ENCODE measurements at places on chromosomes 6 and 20. TPM values are rescaled to one million over a fixed set of nuclear protein-coding genes. Genes with fewer than 3 reads are reported as not detected.

GRCh38 chr6:80133020-80133419, 26.5 kb downstream of the BCKDHB start:
- no peaks in the 10 kb centered on the region for H3K36me3 ChIP-seq
- peak; percentile 50 for DNase-seq
- H3K4me3 ChIP-seq, result no peak overlapping the region
- no peak overlapping the region for H3K27ac ChIP-seq
- no peaks in the 10 kb centered on the region for H3K27me3 ChIP-seq
- H3K4me1 ChIP-seq, result peaks cover 4% of the 10 kb centered on the region

- no peak overlapping the region for H3K27ac ChIP-seq
- no peaks in the 10 kb centered on the region for H3K27me3 ChIP-seq
- no peak for DNase-seq
- no peaks in the 10 kb centered on the region for H3K36me3 ChIP-seq
These were observed 124.2 kb upstream of the PTPN1 start for GRCh38 chr20:50385733-50386640.

FAXC gene
- total RNA-seq, result 7.4 TPM

DNA sequence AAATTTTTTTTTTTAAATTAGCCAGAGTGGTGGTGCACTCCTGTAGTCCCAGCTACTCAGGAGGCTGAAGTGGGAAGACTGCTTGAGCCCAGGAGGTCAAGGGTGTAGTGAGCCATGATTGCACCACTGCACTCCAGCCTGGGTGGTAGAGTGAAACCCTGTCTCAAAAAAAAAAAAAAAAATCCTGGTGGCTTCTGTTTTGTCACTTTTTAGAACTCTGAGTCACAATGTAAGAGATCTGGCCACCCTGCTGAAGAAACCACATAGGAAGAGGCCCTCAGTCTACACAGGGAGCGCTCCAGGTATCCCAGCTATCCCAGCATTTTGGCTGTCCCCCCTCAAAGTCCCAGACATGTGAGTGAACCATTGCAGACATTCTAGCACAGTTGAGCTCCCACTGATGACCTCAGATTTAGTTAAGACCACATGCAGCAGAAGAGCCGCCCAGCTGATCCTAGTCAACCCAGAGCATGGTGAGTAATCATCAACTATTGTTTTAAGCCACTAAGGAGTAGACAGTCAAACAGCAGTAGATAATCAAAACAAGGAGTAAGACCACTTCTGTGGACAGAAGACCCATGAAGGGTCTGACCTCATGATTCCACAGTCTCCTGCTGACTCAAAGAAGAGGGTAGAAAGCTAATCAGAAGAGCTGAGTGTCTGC, 12.7 kb upstream of the ARFGEF2 start:
- no peaks in the 10 kb centered on the region for H3K36me3 ChIP-seq
- no peak overlapping the region for H3K27ac ChIP-seq
- no peaks in the 10 kb centered on the region for H3K4me1 ChIP-seq
- peaks cover 5% of the 10 kb centered on the region for H3K27me3 ChIP-seq
- DNase-seq, result no peak
- no peak overlapping the region for H3K4me3 ChIP-seq

GRCh38 chr6:106281661-106282060, 43.9 kb downstream of the ATG5 start:
- no peak for DNase-seq
- no peak overlapping the region for H3K27ac ChIP-seq
- H3K36me3 ChIP-seq, result no peaks in the 10 kb centered on the region

GRCh38 chr6:75196081-75196687, 9.7 kb downstream of the COL12A1 start:
- no peaks in the 10 kb centered on the region for H3K27me3 ChIP-seq
- peaks cover 6% of the 10 kb centered on the region for H3K4me1 ChIP-seq
- peak overlapping the region; percentile 43 for H3K27ac ChIP-seq
- peak; percentile 85 for DNase-seq

GRCh38 chr20:48600470-48600945, 227.3 kb downstream of the PREX1 start:
- H3K4me3 ChIP-seq, result no peak overlapping the region
- H3K27ac ChIP-seq, result no peak overlapping the region
- no peak for DNase-seq

OTOR gene
- not detected for total RNA-seq

DNA sequence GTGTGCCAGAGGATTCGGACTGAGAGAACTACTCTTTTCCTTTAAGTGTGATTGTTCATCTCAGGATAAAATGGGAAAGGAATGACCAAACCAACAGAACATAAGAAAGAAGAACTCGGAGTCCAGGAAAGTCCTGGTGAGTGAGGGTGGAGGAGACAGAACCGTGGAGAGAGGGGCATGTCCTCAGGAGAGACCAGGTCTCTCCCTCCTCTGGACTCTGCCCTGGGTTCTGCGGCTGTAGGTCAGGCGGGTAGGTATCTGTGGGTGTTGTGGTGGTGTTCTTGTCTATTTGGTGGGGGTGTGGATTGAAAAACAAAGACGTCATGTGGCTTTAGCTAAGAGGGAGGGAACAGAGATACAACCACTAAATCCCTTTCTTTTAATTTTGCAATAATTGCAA, 29.1 kb upstream of the AGPAT4 start:
- H3K4me1 ChIP-seq, result peaks cover 6% of the 10 kb centered on the region
- DNase-seq, result no peak

- H3K4me3 ChIP-seq, result no peak overlapping the region
- no peaks in the 10 kb centered on the region for H3K27me3 ChIP-seq
- no peak for DNase-seq
- H3K27ac ChIP-seq, result no peak overlapping the region
- H3K4me1 ChIP-seq, result no peaks in the 10 kb centered on the region
These were observed 501.4 kb downstream of the EPM2A start for GRCh38 chr6:145233955-145234354.

GRCh38 chr6:43795421-43795820, 25.4 kb downstream of the VEGFA start:
- no peaks in the 10 kb centered on the region for H3K36me3 ChIP-seq
- H3K27ac ChIP-seq, result no peak overlapping the region
- H3K4me1 ChIP-seq, result peaks cover 11% of the 10 kb centered on the region

GRCh38 chr6:124867121-124867520, 95.1 kb upstream of the RNF217 start:
- no peaks in the 10 kb centered on the region for H3K36me3 ChIP-seq
- peaks cover 6% of the 10 kb centered on the region for H3K4me1 ChIP-seq
- no peak overlapping the region for H3K4me3 ChIP-seq
- H3K27ac ChIP-seq, result no peak overlapping the region

SIRPB2 gene
- total RNA-seq, result not detected

DNA sequence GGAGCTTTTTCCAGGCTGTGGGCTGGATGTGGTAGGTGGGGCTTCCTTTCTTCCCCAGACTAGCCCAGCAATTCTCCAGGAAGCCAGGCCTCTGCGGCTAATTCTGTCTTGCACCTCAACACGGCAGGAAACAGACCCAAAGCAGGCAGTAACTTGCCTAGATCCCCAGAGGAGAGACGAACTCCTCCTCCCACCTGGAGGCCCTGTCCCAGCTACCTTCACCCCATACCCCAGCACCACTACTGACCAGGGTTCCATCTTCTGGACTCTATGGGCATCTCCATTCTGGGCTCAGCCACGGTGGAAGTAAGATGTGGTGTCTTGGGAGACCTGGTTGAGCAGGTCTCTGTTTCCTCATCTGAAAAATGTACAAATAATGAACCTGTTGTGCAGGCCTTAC, 48.4 kb upstream of the ZNF337 start:
- H3K4me1 ChIP-seq, result no peaks in the 10 kb centered on the region
- DNase-seq, result no peak
- no peaks in the 10 kb centered on the region for H3K36me3 ChIP-seq
- no peak overlapping the region for H3K27ac ChIP-seq
- no peak overlapping the region for H3K4me3 ChIP-seq
- H3K27me3 ChIP-seq, result no peaks in the 10 kb centered on the region

DNA sequence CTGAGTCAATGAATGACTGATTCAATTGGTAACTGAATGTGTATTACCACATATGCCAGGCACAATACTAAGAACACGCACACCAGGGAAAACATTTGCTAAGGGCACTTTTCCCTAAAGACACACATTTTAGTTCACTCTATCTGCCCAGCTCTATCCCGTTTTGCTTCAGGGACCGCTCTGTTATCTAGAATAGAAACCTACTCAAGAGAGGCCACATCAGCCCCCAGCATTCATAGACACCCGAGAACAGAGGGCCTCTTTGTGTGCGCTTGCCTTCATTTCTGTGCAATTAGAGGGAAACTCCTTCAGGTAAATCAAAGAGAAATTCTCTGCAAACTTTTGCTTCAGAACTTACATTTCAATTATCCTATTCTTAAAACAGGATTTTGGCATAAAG, 50.3 kb downstream of the DZANK1 start:
- no peaks in the 10 kb centered on the region for H3K4me1 ChIP-seq
- H3K4me3 ChIP-seq, result no peak overlapping the region
- no peaks in the 10 kb centered on the region for H3K36me3 ChIP-seq
- no peaks in the 10 kb centered on the region for H3K27me3 ChIP-seq
- no peak for DNase-seq
- no peak overlapping the region for H3K27ac ChIP-seq

DNA sequence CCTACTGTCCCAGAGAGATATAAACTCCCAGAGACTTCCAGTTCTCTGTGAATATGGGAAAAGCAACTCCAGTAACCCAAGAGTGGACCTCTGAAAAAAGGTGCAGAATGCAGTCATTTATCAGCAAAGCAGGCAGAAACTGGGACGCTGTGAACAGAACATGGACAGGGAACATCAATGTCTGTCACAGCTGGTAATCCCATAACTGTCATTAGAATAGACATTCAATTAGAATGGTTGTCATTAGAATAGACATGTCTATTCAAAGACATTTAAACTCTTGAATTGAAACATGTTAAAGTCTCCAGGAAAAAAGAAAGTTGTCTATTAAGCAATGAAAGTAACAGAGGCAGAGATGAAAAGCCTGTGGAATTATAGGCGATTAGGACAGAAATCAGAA, 302.1 kb downstream of the BTBD3 start:
- no peak for DNase-seq
- H3K4me1 ChIP-seq, result no peaks in the 10 kb centered on the region
- H3K4me3 ChIP-seq, result no peak overlapping the region
- H3K36me3 ChIP-seq, result no peaks in the 10 kb centered on the region
- no peaks in the 10 kb centered on the region for H3K27me3 ChIP-seq

DNA sequence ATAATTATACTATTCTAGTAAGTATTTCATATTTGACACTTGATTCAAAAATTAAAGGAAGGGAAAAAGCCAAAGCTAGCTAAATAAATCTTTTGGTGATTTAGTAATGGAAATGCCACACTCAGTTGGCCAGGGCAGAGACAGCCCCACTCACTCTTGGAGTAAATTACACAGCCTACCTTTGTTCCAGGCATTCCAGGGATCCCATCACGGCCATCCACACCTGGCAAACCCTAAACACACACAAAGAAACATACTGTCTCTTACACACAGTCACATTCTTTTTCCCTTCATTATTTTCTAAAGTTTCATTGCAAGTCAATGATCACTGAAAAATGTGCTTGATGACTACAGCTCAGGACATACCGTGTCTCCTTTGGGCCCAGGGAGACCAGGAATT, 48.1 kb downstream of the COL9A1 start:
- no peak for DNase-seq
- no peak overlapping the region for H3K27ac ChIP-seq
- no peaks in the 10 kb centered on the region for H3K36me3 ChIP-seq
- no peak overlapping the region for H3K4me3 ChIP-seq
- H3K4me1 ChIP-seq, result no peaks in the 10 kb centered on the region

RAET1E gene
- total RNA-seq, result not detected

DNA sequence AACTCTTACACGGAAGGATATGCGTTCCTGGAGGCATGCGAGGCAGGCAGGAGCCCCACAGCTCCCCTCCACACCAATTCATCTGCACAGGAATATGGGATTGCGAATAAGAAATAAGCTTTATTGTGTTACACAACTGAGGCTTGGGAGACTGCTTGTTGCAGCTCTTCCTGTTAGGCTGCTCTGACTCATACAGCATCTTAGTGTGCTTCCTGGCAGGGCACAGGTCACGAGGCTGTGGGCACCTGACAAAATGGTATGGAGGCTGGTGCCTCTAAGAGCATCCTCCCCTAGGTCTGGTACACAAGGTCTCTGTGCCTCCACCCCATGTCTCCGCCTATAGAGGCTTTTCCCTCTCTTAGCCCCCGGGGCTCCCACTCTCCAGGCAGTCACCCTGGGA, 6.8 kb downstream of the SLC22A3 start:
- H3K4me3 ChIP-seq, result no peak overlapping the region
- H3K36me3 ChIP-seq, result no peaks in the 10 kb centered on the region
- DNase-seq, result peak; percentile 23
- H3K27me3 ChIP-seq, result peaks cover 8% of the 10 kb centered on the region

DNA sequence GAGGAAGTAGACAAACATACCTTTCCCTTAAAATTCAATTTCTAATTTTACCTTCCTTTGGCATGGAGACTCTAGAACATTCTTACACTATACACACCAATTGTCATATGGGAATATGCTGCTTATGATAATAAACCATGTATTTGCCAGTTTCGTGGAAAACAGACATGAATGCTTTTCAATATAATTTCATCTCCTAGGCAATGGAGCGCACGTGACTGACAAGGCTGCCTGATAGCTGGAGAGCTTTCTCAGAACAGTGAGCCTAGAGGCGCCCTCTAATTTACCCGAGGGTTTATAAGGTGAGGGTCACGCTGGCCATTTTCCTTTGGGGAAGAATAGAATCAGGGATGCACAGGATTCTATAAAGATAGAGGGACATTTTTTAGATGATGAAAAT, 56.5 kb downstream of the PRR18 start:
- H3K4me3 ChIP-seq, result no peak overlapping the region
- peaks cover 24% of the 10 kb centered on the region for H3K27me3 ChIP-seq

PCK1 gene
- total RNA-seq, result not detected

DNA sequence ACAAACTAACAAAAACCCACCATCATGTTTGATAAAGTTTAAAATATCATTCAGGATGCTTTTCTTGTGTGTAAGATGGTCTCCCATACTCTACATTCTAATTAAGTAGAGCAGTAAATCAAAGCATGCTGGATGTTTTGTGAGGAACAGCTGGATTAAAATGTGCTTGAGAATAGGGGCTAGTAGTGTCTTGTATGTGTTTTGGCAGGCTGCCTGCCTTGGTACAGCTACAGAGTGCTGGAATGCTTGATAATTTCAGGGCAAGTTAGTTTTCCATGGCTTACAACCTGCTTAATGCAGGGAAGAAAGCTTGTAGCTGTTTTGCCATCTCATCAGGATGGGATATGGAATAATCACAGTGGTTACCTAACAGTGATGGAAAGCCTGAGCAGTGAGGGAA, 636.6 kb upstream of the MMS22L start:
- H3K4me3 ChIP-seq, result no peak overlapping the region
- H3K27me3 ChIP-seq, result no peaks in the 10 kb centered on the region
- no peaks in the 10 kb centered on the region for H3K4me1 ChIP-seq
- no peak overlapping the region for H3K27ac ChIP-seq
- no peaks in the 10 kb centered on the region for H3K36me3 ChIP-seq

- H3K4me3 ChIP-seq, result no peak overlapping the region
- no peak overlapping the region for H3K27ac ChIP-seq
- no peaks in the 10 kb centered on the region for H3K36me3 ChIP-seq
- DNase-seq, result peak; percentile 8
- no peaks in the 10 kb centered on the region for H3K4me1 ChIP-seq
- no peaks in the 10 kb centered on the region for H3K27me3 ChIP-seq
These were observed 431.0 kb upstream of the IRAK1BP1 start for GRCh38 chr6:78436335-78436734.

NFATC2 gene
- total RNA-seq, result 3.9 TPM

Data from astrocyte (in vitro differentiated cells and primary cell).